ENCODE measurements at places on chromosomes 11 and 22.
A peak's percentile ranks its signal among the peaks of the same experiment; 100 is the strongest.

GRCh38 chr11:87136236-87136635 lies 98.5 kb downstream of the TMEM135 start:
- DNase-seq: no peak

GRCh38 chr11:46674463-46675287 lies 25.7 kb downstream of the ARHGAP1 start:
- DNase-seq: peak; percentile 6

- no peak for DNase-seq
These were observed 37.1 kb downstream of the HIRA start for GRCh38 chr22:19394274-19395050.

- DNase-seq: peak; percentile 41
These were observed 18.8 kb downstream of the CSNK1E start for GRCh38 chr22:38298312-38299005.

DNA sequence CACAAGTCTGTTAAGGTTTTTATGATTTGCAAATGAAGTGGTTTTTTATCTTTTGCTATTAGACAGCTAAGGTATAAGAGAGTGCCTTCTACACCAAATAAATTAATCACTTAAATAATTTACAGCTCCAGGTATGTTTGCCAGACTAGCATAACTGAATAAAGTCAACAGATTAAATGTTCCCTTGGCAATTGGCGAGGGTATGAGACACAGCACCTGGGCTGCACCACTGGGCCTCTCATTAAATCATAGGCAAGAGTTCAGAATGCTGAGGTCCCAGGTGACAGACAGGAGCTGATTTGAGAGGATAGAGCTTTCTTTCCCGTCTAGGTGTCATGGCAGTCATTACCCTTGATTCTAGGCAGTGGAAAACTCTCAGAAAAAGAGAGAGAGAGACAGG lies 62.6 kb upstream of the WT1 start:
- no peak for DNase-seq

- no peak for DNase-seq
These were observed 977 bp upstream of the KCNJ5 start for GRCh38 chr11:128890216-128890542.

DNA sequence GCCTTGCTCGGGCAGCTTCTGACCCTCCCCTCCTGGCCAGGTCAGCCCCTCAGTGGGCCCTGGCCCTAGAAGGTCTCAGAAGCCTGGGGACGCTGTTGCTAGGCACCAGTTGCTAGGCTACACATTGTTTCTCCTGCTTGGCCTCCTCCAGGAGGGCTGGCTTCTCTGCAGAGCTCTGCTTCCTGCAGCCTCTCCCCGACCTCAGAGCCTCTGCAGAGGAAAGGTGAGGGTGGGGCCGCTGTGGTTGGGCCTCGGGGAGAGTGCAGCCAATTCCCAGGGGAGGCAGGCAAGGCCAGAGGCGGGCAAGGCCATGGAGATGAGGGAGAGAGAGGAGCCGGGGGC lies 27.6 kb upstream of the LRRC10B start:
- no peak for DNase-seq

GRCh38 chr11:27596388-27596787 lies 89.8 kb upstream of the LIN7C start:
- no peak for DNase-seq

DNA sequence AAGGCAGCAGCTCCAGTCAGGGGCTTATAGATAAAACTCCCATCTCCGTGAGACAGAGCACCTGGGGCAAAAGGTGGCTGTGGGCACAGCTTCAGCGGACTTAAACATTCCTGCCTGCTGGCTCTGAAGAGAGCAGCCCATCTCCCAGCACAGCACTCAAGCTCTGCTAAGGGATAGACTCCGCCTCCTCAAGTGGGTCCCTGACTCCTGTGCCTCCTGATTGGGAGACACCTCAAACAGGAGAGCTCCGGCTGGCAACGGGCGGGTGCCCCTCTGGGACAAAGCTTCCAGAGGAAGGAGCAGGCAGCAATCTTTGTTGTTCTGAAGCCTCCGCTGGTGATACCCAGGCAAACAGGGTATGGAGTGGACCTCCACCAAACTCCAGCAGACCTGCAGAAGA lies 279.4 kb downstream of the LARGE1 start:
- no peak for DNase-seq

GRCh38 chr11:86161837-86162236 lies 82.7 kb upstream of the EED start:
- no peak for DNase-seq

- no peak for DNase-seq
These were observed 133.8 kb upstream of the NAV2 start for GRCh38 chr11:19578871-19579270.

- no peak for DNase-seq
These were observed 10.4 kb downstream of the PHRF1 start for GRCh38 chr11:586376-587316.

DNA sequence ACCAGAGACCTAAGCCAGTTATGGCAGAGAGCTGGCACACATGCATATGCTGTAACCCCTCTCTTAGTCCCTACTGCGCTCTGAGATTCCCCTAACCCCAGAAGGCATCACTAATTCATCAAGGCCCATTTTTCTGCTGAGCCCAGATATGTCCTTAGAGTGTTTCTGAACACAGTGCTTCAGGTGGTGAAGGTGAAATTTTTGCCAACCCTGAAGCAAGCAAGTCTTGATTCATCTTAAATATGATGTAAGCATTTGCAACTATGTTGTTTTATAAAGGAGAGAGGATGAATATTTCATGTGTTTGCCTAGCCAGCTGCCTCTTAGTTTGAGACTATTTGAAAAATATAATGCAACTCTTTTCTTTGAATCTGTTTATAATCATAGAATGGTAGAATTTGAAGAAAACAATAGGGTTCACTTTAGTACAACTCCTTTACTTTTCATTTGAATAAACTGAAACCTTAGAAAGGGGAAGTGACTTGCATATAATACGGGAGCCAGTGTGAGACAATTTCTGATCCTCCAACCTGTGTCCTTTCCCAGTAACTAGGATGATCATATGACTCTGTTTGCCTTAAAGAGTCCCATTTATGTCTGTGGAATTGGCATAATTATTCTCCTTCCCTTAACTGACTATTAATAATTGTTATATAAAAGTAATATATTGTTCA lies 194.3 kb upstream of the MTNR1B start:
- DNase-seq: no peak

DNA sequence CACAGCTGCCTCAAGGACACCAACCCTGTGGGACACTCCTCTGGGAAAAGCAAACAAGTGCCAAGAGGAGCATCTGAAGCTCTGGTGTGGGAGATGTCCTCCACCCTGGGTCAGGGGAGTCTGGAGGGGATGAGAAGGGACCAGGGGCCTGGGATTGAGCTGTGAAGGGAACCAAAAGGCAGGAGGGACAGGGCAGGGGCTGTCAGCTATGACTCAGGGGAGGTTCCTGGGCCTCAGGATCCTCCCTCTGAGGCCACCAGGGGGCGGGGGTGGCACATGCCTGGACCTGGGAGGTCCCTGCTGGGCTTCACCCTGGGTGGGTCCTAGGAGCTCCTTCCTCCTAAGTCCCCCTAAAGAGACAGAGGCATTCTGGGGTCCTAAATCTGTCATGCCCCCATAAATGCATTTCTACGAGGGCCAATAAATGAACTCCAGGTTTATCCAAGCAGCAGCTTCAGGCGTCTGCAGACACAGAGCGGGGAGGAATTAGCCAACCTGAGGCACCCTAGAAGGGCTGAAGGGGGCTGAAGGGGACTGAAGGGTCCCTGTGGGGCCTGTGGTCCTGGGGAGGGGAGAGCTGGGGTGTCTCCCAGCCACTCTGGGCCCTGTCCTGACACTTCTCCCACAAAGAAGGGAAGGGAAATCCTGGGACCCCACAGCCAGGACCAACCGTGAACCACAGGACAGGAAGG lies 31.9 kb upstream of the IGLL5 start:
- peak; percentile 46 for DNase-seq

GRCh38 chr11:127218275-127218608 lies 217.7 kb upstream of the KIRREL3 start:
- DNase-seq: no peak

DNA sequence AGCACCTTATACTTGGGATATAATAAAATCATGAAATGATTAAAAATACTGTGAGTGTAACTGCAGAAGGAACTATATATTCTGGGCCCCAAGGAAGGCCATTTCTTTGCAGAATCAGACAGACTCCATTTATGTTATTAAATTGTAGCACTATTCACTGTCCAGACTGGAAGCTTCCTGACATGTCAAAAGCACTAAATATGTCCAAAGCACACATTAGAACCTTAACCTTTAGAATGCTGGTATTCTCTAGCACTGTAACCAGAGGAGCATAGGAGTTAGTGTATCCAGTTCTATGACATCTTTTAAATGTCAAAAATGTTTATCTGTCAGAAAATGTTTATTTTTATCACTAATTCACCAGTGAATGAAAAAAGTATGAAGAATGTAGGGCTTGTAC lies 246.9 kb downstream of the CADM1 start:
- no peak for DNase-seq

GRCh38 chr11:95925011-95925410 lies 1.1 kb upstream of the MTMR2 start:
- DNase-seq: no peak

DNA sequence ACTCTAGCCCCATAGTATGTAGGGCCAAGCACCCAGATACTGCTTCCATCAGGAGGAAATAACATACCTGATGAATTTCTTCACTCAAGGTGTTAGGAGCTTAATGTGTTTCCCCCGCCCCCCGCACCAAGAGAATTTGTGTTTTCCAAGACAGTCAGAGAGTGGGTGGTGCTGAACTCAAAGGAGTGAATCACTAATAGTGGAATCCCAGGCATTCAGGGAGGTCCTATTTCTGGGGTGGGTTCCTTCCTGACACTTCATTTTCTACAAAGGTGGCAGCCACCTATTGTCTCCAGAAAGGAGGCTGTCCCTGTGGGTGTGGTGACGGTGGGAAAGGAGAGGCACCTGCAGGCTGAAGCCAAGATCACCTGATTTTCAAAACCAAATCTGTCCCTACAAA lies 50.8 kb upstream of the ELF5 start:
- DNase-seq: no peak

DNA sequence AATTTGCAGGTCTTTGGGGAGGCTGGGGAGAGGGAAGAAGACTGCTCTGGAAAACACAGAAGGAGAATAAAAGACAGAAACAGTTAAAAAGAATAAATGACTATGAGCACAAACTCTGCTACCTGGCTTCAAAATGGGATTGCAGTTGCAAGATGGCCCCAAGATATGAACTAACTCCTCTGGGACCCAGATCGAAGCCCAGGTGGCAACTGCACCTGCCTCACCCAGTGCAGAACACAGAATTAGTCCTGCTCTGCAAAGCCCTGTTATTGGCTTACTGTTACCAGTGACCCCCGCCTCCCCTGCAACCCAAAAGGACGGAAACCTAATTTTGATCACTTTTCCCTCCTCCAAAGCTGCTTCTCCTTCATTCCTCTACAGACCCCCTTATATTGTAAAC lies 35.9 kb upstream of the POU2AF1 start:
- DNase-seq: no peak

DNA sequence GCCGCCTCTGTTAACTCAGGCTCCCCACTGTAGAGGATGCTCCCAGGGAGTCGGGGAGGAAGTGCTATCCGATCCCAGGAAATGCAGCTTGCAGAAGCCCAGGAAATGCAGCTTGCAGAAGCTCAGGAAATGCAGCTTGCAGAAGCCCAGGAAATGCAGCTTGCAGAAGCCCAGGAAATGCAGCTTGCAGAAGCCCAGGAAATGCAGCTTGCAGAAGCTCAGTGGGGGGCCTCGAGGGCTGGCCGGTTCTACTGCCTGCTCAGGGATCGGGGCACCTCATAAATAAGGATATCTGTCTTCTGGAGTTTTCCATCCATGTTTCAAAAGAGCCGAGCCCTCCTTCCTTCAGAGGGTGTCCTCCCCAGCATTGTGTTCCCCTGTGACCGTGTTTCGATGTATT lies 25.1 kb upstream of the SMIM38 start:
- DNase-seq: no peak

GRCh38 chr11:9060700-9061111 lies 30.7 kb downstream of the SCUBE2 start:
- peak; percentile 19 for DNase-seq

DNA sequence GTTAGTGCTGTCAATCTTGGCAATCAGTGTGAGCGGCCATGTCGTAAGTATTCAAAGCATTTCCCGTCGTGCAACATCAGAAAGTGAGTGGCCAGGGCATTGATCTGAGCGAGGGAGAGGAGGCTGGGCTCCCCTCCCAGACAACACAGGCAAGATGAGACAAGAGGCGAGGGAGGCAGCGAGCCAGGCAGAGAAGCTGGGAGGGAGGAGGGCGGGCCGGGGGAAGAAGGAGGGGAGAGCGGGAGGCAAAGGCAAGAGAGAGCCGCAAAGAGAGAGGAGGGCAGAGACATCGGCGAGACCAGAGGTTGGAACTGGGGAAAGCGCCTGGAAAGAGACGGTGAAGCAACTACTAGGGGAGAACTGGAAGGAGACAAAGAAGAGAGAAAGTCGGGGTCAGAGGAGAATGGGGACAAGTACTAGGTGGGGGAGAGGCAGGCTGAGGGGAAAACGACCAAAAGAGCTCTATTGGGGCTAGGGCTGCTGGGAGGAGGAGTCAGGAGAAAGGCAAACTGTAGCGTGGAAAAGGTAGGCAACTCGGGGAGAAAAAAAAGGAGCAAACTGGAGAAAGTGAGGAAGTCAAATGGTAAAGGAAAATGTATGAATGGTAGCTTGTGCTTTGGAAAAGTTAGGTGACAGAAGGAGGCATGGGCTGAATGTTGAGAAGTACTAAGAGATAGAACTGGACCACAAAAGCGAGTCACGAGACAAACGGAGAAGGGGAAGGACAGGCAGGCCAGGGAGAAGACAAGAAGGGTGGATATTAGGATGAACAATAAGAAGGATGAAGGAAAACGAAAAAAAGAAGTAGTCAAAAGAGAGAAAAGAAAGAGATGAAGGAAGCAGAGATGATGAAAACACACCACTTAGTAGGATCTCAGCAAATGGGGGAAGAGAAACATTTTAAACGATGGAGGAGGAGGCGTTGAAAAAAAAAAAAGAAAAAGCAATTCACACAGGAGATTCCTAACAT lies 130.5 kb upstream of the C11orf58 start:
- DNase-seq: no peak

DNA sequence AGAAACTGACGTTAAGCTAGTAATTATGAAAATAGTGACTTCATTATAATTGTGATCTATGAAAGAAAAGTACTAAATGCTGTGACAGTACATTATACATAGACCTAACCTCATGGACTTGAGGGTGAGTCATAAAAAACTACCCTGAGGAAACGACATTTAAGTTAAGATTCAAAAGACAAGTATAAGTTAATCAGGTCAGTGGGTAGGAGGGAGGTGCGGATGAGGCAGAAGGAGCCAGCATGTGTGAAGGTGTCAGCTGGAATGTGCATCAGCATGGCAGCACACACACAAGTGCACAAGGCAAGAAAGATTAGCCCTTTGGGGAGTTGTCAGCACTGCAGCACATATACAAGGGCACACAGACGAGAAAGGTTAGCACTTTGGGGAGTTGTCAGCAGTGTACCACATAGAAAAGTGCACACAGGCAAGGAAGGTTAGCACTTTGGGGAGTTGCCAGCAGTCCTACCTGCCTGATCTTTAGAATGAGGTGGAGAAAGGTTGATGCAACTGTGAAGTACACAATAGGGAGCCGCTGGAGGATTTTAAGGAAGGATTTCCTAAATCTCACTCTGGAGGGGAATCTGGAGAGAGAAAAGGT lies 31.6 kb upstream of the CAVIN3 start:
- no peak for DNase-seq

Data from CD4-positive, alpha-beta T cell treated with Interleukin-21 for 1 hour (primary cell).